Caki2 (cell line): ENCODE measurements at places on chromosomes 13 and 19.

GRCh38 chr19:7507884-7508283, 8.0 kb upstream of the ZNF358 start:
- DNase-seq, result peak; percentile 84

- DNase-seq, result no peak
Observed at GRCh38 chr19:2014731-2015607, 545 bp downstream of the BTBD2 start.

DNA sequence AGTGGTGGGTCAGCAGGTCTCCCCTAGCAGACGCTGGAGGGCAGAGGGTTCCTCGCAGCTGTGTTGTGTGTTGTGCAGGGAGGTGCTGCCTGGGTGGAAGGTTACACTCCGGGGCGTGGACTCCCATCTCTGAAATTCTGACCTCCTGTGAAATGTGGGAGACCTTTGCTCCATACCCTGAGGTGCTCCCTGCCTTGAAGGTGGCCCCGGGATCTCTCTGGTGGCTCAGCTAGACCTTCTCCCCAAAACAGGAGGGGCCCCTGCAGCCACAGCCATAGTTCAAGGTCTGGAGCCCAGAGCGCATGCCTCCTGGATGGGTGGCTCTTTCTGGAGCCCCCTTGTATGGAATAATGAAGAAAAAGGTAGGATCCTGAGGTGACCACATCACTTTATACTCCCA, 70.2 kb downstream of the SOX1 start:
- no peak for DNase-seq

- no peak for DNase-seq
Observed at GRCh38 chr13:23086968-23087623, 93.7 kb upstream of the SGCG start.

- DNase-seq, result no peak
Observed at GRCh38 chr13:30241532-30241931, 65.8 kb downstream of the KATNAL1 start.

DNA sequence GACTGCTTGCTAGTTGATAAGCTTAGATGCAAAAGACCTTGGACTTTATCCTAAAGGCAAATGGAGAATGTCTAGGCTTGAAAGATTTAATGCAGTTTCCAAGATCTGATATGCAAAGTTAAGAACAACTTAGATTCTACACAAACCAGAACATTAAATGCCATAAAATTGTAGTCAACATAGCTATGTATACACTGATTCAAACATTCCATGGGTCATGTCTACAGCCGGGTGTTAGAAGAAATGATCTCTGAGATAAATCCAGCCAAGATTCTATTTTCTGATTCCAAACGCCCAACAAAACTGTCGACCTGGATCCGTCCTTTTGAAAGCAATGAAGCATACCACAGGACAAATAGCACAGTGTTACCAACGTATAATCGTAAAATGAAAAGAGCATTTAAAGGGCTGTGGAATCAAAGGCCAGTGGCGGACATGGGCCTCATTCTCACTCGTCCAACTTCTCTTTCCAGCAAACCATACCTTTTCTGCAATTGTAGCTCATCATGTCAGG, 52.7 kb downstream of the KCTD12 start:
- no peak for DNase-seq

- DNase-seq, result no peak
Observed at GRCh38 chr13:57748096-57748495, 116.6 kb downstream of the PCDH17 start.

DNA sequence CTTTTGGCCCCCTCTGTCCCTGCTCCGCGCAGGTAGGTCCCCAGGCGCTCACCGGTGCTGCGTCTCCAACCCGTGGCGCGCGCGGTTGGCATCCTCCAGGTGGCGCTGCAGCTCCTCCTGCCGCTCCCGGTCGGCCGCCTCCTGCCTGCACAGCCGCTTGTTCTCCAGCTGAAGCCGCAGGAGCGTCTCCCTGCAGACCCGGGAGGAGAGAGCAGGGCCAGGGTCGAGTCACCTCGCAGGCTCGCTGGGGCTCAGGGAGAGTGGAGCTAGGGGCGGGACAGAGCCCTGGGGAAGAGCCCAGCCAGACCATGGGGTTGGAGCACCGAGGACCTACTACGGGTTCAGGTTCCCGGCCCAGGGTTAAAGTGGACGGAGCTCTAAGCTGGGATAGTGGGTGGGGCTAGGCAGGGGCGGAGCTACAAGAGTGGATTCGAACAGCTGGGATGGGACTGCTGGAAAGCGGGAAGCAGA, 9.3 kb downstream of the HOOK2 start:
- peak; percentile 88 for DNase-seq

DNA sequence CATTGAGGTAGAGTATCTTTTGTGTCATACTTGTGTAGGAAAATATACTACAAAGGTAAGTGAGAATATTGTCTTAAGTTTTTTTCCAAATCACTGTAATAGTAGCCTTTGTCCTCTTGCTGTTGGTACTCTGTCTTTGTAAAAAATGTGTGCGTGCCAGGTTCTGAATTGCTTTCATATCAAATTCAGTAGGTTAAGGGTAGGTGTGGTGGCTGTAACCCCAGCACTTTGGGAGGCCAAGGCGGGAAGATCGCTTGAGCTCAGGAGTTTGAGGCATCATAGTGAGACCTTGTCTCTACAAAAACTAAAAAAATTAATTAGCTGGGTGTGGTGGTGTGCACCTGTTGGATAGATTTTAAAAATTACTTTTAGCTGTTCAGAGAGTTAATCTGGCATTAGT, 46.6 kb downstream of the GARRE1 start:
- no peak for DNase-seq

- DNase-seq, result peak; percentile 8
Observed at GRCh38 chr13:32537580-32538142, 934 bp downstream of the N4BP2L2 start.

- DNase-seq, result peak; percentile 6
Observed at GRCh38 chr13:106182404-106182803, 353.1 kb downstream of the EFNB2 start.

GRCh38 chr13:45718063-45718462, 15.9 kb downstream of the CBY2 start:
- no peak for DNase-seq

DNA sequence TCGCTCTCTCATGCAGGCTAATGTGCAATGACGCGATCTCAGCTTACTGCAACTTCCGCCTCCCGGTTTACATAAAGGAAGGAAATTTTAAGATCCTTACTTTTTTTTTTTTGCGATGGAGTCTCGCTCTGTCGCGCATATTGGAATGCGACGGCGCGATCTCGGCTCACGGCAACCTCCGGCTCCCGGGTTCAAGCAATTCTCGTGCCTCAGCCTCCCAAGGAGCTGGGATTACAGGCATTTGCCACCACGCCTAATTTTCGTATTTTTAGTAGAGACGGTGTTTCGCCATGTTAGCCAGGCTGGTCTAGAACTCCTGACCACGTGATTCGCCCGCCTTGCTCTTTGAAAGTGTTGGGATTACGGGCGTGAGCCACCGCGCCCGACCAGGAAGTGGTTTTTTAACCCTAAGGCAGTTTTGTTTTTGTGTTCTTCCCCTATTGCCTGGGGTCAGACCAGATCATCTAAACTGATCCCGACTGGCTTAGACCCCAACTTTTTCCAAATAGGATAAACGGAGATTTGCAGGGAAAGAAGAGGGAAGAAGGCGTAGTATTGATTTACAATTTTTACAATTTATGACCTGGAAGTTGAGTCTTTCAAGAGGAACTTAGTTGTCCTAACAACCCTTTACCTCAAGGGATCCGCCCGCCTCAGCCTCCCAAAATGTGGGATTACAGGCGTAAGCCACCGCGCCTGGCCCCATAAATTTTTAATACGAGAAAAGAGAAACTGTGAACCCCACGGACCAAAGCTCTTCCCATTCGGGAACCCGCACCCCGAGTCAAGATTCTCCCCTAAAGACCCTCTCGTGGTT, 142.0 kb downstream of the ZNF737 start:
- DNase-seq, result peak; percentile 77

DNA sequence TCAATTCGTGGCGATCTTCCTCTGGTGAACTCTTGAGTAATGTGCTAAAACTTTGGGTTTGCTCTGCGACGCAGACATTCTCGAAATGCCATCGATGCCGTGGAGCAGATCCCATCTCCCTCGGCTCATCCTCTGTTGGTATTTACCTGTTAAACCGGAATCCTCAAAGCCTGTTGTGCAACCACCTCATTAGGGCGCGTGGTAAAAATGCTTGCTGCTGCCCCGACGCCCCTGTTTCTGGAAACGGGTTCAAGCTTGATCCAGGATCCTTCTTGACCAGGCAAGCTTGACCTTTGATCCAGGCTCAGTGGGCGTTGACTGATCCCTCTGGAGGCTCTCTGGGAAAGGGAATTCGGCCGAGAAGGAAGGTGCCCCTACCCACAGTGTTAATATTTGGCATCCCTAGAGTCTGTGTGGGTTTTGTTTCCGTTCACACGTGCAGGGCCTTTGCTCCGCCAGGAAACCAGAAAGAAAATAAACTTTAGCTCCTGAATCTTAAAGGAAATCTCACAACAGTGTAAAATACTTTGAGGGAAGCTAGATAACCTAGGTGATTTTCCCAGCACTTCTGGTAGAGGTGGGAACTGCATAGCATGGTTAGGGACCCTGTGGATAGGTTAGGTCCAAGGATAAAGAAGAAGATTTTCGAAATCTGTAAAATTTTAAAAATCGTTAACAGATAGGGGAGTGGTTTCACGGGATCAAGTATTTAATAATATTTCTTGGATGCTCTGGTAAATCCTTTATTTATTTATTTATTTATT, 1.1 kb downstream of the LSM14A start:
- DNase-seq, result peak; percentile 70

DNA sequence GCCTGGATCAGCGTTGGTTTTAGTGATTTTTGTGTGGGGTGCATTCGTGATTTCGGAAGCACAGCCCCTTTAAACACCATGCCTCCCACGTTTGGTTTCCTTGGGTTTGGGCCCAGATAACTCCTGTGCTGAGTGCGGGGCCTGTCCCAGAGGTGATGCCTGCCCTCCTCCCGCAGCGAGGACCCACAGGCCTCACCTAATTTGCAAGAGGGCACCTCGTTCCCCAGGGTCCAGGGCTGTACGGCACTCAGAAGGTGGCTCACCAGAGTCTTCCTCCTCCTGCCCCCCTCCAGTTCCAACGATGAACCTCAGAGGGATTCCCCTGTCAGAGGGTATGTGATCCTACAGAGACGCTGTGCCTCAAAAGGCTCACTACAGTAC, 54.3 kb upstream of the SOX1 start:
- no peak for DNase-seq

DNA sequence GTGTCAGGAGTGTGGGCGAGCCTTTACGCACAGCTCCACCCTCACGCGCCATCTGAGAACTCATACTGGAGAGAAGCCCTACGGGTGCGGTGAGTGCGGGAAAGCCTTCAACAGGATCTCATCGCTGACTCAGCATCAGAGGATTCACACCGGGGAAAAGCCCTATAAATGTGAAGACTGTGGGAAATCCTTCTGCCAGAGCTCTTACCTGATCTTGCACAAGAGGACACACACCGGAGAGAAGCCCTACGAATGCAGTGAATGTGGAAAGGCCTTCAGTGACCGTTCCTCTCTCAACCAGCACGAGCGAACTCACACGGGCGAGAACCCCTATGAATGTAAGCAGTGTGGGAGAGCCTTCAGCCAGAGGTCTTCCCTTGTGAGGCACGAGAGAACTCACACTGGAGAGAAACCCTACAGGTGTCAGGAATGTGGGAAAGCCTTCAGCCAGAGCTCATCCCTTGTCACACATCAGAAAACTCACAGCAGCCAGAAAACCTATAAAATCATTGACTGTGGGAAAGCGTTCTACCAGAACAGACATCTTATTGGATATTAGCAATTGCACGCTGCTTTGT, 6.9 kb upstream of the ZNF555 start:
- no peak for DNase-seq

GRCh38 chr13:99871249-99871898, 100.2 kb downstream of the ZIC5 start:
- no peak for DNase-seq

DNA sequence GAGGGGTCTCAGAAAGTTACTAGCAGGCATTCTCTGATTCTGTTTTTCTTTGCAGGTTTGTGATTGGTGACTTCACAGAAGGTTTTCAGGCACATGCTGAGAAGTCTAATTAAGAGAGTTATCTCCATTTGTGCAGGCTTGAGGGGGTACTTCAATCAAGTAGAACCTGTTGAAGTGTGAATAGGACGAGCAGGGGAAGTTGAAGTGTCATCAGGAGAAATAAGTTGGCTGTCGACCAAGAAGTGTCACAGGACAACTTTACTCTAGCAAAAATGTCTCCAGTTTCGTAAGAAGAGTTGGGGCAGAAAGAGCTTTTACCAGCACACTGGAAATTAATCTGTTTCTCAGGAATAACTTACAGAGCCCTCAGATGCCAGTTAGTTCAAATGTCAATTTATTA, 576.5 kb upstream of the SLITRK5 start:
- no peak for DNase-seq

- no peak for DNase-seq
Observed at GRCh38 chr13:27969082-27969865, at the start of gene CDX2. CDX2 (minus strand) TSS chr13:27969315; CDS start chr13:27969006, 309 bp downstream.

- DNase-seq, result no peak
Observed at GRCh38 chr13:19345158-19345557, 163.5 kb upstream of the TUBA3C start.

DNA sequence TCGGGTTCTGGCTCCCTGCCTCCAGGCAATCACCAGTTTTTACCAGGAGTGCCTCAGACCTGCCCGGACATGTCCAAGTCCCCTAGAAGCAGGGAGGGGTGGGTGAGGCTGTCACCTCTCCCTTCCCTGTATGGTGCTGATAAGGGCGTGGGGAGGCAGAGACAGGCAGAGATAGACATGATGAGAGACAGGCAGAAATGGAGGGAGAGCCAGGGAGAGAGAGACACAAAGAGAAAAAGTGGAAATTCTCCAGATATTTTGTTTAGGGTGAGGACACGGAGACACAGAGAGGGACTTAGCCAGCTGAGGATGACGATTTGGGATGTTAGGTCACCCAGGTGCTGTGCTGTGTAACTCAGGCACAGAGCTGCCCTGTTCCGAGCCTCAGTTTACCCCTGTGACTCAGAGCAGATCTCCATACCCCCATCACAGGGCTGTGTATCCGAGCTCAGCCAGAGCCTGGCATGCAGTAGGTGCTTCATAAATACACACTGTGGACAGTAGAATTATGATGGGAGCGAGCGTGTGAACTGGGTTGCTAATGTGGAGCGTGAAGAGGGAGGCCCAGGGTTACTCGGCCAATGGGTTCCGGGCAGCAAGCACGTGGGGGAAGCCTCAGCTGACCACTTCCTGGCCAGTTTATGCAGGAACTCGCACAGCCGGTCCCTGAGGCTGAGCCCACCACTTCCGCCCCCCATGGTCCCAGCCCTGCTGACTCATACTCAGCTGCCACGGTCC, 11.9 kb upstream of the GDF15 start:
- DNase-seq, result peak; percentile 98

- no peak for DNase-seq
Observed at GRCh38 chr19:42280815-42281145, 11.7 kb downstream of the CIC start.

- no peak for DNase-seq
Observed at GRCh38 chr19:39434123-39435076, 1.3 kb downstream of the RPS16 start.
